Umbilical cord (tissue), 2 donors: ENCODE measurements at places on chromosomes 11 and 22. TPM values are rescaled to one million over a fixed set of nuclear protein-coding genes. Genes with fewer than 3 reads are reported as not detected.

The EMID1 gene
- total RNA-seq = 8.2 TPM

The SULT4A1 gene
- 3.4 TPM for total RNA-seq

The ARRB1 gene
- total RNA-seq = 7.5 TPM

The MIOX gene
- not detected for total RNA-seq

The CLTCL1 gene
- total RNA-seq = 9.9 TPM

The GATD1 gene
- total RNA-seq = 26.2 TPM

The MGAT3 gene
- total RNA-seq = 2.2 TPM

The DEAF1 gene
- 54.9 TPM for total RNA-seq

GRCh38 chr22:34934261-34934660 is 131.7 kb upstream of the ISX start:
- no peak for DNase-seq

- DNase-seq = no peak
Measured at GRCh38 chr22:22200569-22201184, 43.9 kb upstream of the VPREB1 start.

GRCh38 chr11:62985041-62985750 is 429 bp upstream of the SLC22A6 start:
- DNase-seq = no peak

DNA sequence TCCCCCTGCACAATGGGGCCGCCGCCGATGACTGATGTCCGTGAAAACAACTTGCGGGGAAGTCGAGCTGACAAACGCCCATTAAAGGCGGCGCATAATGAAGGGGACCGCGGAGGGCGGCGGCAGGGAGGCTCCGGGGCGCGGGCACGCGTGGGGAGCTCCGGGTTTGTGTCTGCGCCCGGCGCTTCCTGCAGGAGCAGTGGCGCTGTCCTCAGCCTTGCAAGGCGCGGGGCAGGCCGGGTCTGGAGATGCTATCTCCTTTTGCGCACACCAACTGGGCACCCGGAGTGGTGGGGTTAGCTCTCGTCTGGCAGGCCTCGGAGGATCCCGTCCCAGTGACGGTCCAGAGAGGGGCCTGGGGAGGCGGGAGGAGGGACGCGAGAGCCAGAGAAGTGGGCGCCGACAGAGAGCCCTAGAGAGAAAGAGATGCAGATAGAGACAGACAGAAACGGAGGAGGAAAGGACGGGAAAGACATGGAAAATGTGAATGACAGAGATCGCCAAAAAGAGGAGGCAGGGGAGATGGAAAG is 390 bp upstream of the FGF3 start:
- DNase-seq = no peak

GRCh38 chr11:77441426-77441825 is 32.5 kb downstream of the PAK1 start:
- DNase-seq = no peak

- no peak for DNase-seq
Measured at GRCh38 chr11:103904324-103904667, 132.1 kb upstream of the DDI1 start.

DNA sequence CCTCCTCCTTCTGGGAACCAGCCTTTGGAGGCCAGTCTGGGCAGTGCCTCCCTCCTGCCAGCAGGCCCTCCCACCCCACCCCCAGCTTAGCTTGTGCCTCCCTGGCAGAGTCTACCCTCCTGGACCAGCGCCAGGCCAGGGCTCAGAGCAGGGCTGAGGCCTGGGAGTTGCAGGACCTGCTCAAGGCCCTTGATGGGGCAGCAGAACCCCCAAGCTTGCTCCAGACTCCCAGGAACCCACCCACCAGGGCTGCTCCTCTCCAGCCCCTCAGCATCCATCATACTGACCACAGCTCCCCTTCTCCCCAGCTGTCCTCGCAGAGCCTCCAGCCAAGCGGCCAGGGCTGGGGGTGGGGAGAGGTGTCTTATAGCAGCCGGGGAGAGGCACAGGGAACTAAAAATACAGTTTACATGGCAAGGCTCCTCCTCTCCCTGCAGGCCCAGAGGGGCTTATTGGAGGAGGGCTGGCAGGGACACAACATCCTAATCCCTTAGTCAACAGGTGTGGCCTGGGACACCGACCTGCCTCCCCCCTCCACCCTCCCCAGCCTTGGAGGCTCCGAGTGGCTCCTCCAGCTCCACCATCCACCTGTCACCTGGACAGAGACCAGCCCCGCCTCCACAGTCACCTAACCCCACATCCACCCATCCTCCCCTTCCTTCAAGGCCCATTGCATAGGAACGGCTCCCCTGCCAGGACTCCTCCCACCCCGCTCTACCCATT is 5.2 kb upstream of the MB start:
- DNase-seq = no peak

GRCh38 chr11:5891216-5891800 is 1.7 kb upstream of the OR52E5 start:
- peak; percentile 4 for DNase-seq

DNA sequence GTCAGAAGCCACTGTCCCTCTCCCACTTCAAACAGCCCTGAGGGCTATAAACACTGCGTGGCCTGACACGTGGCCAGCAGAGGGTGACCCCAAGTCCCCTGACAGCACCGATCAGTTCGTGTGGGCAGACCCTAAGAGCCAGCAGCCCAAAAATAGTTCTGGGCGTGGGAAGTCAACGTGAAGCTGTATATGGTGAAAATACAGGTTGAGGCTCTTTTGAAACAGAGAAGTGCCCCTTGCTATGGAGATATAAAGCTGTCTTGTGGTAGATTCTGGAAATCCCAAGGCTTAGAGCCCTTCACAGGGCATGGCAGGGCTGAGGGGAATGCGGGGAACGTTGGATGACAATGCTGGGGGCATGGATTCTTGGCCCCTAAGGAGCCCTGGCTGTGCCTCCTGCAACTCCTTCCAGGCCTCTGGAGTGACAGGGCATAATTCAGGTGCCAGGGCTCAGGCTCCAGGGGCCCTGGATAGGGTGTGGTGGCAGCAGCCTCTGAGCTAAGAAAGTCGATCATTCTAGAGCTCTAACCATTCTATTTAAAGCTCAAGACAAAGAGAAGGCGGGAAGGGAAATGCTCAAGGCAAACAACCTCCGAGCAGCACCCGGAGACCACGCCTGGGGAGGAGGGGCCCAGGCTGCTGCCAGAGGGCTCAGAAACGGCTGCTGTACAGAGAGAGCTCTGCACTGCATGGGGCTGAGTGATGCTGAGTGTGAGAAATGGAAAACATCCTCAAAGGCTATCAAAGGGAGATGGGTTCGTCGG is 60.4 kb upstream of the CD5 start:
- peak; percentile 88 for DNase-seq

GRCh38 chr22:24289114-24289513 is 18.5 kb downstream of the SPECC1L start:
- peak; percentile 82 for DNase-seq

DNA sequence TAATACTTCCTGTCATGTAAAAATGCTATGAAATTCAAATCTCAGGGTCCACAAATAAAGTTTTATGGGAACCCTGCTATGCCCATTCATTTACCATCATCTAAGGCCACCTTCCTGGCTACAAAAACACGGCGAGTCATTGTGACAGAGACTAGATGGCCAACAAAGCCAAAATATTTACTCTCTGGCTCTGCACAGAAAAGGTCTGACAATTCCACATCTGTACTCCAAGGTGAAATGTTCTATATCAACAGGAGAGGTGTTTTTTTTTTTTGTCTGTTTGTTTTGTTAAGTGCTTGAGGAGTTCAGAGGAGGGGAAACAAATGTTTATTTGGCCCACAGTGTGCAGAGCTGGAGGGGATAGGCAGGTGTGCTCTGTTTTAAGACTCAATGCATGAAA is 18.6 kb upstream of the TMA7B start:
- no peak for DNase-seq

GRCh38 chr22:41256254-41257253 is 15.8 kb upstream of the CHADL start:
- no peak for DNase-seq

DNA sequence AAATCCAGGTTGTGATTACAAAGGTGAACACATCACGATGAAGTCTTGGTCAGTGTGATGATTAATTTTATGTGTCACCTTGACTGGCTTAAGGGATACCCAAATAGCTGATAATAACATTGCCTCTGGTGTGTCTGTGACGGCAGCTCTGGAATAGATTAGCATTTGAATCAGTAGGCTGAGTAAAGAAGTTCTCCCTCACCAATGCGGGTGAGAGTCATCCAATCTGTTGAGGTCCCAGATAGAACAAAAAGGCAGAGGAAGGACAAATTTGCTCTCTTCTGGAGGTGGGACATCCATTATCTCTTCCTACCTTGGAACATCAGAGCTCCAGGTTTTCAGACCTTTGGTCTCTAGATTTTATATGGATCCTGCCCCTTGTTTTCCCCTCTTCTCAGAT is 856.2 kb upstream of the CCDC90B start:
- no peak for DNase-seq

DNA sequence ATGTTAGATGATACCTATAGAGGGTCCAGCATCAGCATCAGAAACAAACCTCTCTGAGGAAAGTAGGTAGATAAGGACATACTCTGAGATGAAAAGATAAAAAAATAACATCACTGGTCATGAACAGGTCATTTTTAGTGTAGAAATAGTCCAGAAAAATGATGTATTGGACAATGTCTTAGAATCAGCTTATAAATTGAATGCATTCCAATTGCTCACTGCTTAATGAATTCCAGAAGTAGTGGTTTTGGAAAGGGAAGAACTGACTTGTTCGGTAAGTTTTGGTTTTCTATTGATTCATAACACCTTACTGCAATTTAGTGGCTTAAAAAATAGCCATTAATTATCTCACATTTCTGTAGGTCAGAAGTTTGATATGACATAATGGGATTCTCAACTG is 929.5 kb upstream of the CCDC90B start:
- no peak for DNase-seq

DNA sequence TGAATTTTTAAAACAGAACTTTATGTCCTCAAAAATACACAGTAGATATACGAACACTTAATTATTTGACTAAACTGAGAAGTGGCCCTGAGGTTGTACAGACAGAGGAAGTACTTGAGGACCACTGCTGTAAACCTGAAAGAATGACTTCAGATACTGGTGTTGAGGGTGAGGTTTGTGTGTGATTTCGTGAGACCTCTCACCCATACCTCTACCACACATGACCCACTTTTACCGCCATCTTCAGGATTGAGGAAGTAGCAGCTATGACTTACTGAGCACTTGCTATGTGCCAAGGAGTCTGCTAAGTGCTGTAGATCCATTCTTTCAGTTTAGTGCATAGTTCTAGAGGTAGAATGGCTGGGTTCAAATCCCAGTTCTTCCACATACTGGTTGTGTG is 21.9 kb downstream of the MMP13 start:
- no peak for DNase-seq

GRCh38 chr22:42202669-42203068 is 67.8 kb downstream of the TCF20 start:
- no peak for DNase-seq

DNA sequence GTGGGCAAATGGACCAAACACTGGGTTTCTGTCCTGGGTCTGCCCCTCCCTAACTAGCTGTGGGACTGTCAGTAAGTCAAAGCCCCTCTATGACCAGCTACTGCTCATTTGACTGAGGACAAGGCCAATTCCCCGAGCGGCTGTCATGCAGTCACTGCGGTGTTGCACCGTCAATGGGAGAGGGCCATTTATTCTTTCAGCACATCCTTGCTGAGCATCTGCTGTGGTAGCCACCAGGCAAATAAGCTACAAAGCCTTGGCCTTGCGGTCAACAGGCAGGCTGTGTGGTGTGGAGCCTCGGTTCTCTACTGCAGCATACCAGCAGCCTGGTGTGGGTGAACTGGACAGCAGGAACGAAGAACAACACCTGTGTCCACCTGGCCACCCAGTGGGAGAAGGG is 25.8 kb upstream of the SERPIND1 start:
- no peak for DNase-seq

GRCh38 chr11:131880316-131880715 is 509.9 kb downstream of the NTM start:
- no peak for DNase-seq

DNA sequence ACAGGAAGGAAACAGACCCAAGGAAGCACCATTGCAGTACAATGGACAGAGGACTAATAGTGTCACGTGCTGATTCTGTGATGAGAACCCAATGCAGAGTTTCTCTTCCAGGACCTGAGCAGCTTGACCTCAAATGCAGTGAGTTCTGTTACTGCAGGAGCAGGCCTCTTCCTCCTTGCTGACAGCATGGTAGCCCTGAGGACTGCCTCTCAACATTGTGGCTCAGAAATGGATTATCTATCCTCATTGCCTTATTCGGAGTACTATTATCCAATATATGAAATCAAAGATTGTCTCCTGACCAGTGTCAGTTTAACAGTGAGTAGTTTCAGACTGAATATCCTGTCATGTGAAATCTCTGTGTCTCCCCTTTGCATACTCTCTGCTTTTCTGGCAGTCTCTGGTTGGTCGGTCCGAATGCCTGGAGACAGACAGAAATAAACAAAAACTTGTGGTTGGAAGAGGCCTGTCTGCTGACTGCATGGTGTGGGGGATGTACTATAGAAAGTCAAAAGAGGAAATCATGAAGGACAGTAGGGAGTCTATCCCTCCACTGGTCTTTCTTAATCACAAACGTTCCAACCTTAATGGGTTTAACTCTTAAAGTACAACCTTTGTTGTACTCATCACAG is 6.9 kb upstream of the MS4A14 start:
- DNase-seq = peak; percentile 22

- peak; percentile 59 for DNase-seq
Measured at GRCh38 chr11:19868281-19868821, 155.7 kb downstream of the NAV2 start.

GRCh38 chr11:24171869-24172268 is 325.0 kb upstream of the LUZP2 start:
- no peak for DNase-seq

- DNase-seq = no peak
Measured at GRCh38 chr22:44266796-44267760, 45.7 kb downstream of the SHISAL1 start.

DNA sequence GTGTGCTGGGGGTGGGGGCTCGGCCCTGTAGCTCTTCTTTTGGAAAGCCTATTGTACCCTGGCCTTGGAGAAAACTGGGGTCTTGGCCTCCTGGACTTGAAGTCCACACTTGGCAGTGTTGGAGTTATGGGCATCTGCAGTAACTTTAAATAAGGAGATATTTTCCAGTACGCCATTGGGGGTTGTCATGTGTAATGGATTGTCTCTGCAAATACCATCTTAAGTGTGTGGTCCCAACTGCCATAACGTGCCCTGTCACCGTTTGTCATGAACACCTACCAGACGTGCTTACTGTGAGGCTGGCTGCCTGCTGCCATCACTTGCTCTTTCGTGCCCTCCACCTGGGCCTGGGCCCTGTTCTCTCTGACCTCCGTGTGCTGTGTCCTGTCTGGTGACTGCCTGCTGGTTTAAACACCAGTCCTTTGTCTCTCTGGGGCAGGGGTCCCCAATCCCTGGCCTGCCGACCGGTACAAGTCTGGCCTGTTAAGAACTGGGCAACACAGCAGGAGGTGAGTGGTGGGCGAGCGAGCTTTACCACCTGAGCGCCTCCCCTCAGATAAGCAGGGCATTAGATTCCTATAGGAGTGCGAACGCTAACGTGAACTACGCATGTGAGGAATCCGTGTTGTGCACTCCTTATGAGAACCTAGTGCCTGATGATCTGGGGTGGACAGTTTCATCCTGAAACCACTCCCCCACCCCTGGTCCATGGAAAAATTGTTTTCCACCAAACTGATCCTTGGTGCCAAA is 3.6 kb upstream of the ZDHHC8 start:
- no peak for DNase-seq
